ENCODE measurements at places on chromosomes 4 and X.

- no peak for DNase-seq
Observed at GRCh38 chr4:126057371-126057770, 742.6 kb downstream of the FAT4 start.

- DNase-seq = no peak
Observed at GRCh38 chr4:36326476-36327029, 45.1 kb downstream of the DTHD1 start.

DNA sequence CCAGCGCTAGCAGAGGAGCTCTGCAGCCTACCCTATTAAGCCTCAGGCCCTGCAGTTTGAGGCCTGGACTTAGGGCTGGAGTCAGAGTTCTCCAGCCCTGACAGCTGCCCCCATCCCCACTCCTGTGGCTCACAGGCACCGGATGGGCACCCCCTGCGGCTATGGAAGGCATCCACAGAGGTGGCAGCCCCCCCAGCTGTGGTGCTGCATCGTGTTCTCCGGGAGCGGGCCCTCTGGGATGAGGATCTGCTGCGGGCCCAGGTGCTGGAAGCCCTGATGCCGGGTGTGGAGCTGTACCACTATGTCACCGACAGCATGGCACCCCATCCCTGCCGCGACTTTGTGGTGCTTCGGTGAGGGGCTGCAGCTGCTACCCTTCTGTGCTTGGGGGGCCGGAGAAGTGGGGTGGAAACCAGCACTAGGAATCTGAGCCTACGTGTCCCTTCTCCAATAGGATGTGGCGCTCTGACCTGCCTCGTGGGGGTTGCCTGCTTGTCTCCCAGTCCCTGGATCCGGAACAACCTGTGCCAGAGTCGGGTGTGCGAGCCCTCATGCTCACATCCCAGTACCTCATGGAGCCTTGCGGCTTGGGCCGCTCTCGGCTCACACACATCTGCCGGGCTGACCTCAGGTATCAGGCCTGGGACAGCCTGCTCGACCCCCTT lies 76.2 kb downstream of the STARD8 start:
- DNase-seq = no peak

DNA sequence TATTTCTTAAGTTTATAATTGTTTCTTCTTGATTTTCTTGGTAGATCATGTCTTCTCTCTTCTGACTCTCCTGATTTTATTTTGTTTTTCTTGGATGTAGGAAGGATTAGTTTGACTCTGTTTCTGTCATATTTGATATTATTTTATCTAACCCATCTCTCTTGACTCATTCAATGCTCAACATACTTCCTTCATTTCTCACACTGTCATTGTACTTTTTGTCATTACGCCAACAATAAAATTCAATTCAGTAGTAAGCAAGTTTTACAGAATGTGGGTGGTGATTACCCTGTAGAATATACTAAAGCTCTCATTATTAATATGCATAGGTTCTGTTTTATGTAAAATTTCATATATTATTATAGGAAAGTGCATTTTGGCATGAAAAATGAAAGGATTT lies 1303.0 kb upstream of the AGA start:
- no peak for DNase-seq

- DNase-seq = no peak
Observed at GRCh38 chr4:170271723-170272122, 182.0 kb upstream of the AADAT start.

GRCh38 chr4:140082391-140082755 lies 71.6 kb downstream of the MAML3 start:
- no peak for DNase-seq

DNA sequence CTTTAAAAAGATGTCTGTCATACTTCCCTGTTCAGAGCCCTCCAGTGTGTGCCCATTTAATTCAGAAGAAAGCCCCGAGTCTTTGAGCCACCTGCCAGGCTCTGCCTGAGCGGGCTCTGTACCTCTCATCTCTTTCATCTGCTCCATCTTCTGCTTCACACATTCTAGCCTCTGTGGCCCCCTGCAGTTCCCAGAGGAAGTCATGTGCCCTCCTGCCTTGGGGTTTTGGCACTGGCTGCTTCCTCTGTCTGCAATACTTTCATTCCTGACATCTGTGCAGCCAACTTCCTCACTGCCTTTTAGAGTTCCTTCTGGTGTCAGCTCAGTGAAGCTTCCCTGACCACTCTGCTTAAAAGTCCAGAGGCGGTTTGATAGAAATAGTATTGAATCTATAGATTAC lies 6.2 kb upstream of the STK32B start:
- no peak for DNase-seq

- DNase-seq = no peak
Observed at GRCh38 chr4:140568507-140569306, at the start of gene UCP1. Gene UCP1, minus strand, starts transcription at chr4:140568961. Its CDS starts 232 bp downstream, at chr4:140568729.

DNA sequence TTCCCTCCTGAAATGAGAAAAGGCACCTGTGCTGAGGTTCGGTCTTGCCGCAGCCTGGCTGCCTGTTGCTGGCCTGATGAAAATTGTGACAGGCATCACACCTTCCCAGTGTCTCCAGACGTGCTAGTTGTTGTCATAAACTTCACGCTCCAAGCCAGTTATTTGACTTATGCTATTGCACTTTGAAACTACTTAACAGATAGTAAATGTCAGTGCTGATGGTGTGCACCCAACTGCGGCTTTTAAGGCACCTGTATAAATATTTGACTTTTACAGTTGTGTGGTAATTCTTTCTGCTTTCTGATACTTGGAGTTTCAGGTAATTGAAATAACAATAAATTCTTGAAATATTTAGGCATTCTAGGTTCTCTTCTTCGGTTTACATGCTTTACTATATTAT lies 1.8 kb downstream of the WWC2 start:
- no peak for DNase-seq
